Right cardiac atrium (tissue), 5 donors: ENCODE measurements at places on chromosomes 13 and 19. TPM values are rescaled to one million over a fixed set of nuclear protein-coding genes. Genes with fewer than 3 reads are reported as not detected.

The GPC6 gene
- 11.0 TPM for total RNA-seq

The ZNF681 gene
- total RNA-seq, result 1.1 TPM

The DNAAF3 gene
- 0.56 TPM for total RNA-seq

The KRTDAP gene
- not detected for total RNA-seq

- DNase-seq, result no peak
These were observed 13.4 kb upstream of the GTF2F1 start for GRCh38 chr19:6406401-6406800.

DNA sequence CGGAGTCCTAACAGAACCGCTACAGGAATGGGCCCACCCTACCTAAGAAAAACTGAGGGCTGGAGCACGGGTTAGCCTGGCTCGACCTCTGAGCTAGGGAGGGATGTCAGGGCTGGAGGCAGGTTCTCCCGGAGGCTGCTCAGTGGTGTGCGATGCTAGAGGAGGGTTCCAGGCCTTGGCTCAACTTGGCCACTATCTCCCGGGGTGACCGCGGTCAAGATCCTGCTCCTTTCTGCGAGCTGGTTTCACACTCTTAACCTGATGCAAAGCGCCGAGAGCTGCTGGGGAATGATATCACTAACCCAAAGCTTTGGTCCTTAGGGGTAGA is 301 bp downstream of the POP4 start:
- no peak for DNase-seq

DNA sequence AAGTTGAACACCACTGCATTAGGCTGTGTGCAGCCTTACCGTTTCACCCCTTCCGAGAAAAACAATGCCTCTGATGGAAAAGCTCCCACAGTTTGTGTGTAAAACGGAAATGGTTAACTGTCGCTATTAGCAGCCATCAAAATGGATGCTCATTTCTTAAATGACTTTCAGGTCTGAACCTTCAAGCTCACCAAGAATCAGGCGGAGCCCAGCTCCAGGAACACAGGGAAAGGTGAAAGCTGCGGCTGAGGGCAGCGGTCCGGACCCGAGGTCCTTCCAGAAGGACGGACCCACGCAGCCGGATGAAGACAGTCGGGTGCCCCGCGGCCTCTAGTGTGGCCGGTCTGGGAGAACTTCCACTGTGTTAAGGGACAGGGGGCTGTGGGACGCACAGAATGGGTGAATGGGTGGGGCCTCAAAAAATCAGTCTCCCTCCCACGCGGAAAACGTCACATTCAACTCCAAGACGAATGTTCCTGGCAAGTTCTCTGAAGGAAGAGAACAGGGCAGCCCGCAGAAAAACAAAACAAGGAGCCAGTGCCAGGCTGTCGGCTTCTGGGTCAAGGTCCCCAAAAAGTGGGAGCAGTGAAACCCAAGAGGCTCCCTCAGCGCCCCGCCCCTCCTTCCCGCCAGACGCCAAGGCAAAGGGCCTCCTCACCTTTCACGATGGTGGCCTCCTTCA is 4.9 kb downstream of the IRS2 start:
- DNase-seq, result peak; percentile 31

GRCh38 chr19:37899453-37899852 is 6.9 kb downstream of the WDR87 start:
- no peak for DNase-seq

DNA sequence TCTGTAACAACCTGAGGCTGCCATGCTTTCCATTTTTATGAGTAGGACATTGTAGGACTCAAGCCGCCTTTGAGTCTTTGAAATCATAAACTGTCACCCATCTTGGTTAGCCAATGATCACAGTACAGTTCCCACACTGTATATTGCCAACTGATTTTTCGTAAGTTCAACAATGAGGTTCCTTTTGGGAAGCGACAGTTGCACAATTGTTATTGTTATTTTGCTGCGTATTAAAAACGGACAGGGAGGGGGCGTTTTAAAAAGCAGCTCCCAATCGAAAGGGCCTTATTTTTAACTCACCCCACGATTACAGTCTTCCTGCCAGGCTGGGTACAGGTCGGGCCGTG is 601 bp downstream of the SLC46A3 start:
- DNase-seq, result no peak

- no peak for DNase-seq
These were observed 90.0 kb downstream of the CAB39L start for GRCh38 chr13:49353908-49354307.

DNA sequence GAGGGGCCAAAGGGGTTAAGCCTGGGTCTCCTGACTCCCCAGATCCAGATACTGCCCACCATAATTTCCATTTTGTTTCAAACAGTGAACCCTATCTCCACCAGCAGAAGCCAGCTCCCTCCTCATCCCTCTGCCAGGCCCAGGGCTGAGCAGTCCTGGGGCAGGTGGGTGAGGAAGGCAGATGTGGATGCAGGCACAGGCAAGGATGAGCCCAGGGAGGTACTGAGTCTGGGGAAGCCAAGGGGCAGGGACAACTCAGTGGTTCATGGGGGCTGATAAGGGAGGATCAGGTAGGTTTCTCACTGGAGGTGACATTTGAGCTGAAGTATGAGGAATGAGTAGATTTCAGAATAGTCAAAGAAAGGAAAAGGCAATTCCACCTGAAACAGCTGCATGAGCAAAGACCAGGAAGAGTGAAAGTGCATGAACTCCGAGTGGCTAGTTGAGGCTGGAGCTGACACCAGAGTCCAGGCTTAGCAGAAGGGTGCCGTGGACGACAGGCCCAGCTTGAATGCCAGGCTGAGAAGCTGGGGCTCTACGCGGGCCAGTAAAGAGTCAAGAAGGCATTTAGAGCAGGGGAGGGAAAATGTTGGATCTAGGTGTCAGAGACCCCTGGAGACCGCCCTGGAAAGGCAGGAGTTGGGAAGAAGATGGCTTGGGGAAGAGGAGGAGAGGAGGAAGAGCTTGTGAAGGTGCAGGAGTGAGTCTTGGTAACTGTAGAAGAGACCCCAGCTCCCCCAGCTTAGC is 10.3 kb downstream of the CIC start:
- peak; percentile 21 for DNase-seq

- DNase-seq, result peak; percentile 91
These were observed 10.3 kb downstream of the PDE4A start for GRCh38 chr19:10430505-10431253.
